ENCODE measurements at places on chromosomes 2 and 18. TPM values are rescaled to one million over a fixed set of nuclear protein-coding genes. Genes with fewer than 3 reads are reported as not detected.

GRCh38 chr18:76973520-76974266, 151.3 kb downstream of the ZNF236 start:
- no peaks in the 10 kb centered on the region for H3K4me1 ChIP-seq
- H3K4me3 ChIP-seq: no peak overlapping the region
- no peak overlapping the region for H3K27ac ChIP-seq
- no peaks in the 10 kb centered on the region for H3K36me3 ChIP-seq

DNA sequence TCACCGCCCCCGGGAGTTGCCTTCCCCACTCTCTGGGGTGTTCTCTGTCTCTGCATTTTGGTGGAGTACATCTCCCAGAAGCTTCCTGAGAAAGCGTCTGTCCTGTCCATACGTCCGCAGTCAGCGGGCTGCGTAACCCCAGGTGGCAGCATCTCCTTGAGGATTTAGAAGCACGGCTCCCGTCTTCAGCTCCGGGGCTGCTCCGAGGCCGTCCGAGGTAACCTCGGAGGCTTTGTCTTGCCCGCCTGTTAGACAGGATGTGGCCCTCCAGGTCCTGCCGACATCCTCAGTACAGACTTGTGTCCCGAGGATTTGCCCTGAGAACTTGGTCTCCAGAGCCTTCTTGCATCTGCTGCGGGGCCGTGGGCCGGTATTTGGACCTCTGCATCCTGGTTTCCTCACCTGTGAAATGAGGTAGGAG, 58.4 kb downstream of the CTDP1 start:
- no peaks in the 10 kb centered on the region for H3K36me3 ChIP-seq
- peak overlapping the region; percentile 80 for H3K27ac ChIP-seq
- peaks cover 4% of the 10 kb centered on the region for H3K4me1 ChIP-seq
- DNase-seq: no peak
- H3K4me3 ChIP-seq: no peak overlapping the region

- no peak for DNase-seq
- H3K4me1 ChIP-seq: no peaks in the 10 kb centered on the region
- peak overlapping the region; percentile 60 for H3K4me3 ChIP-seq
- no peak overlapping the region for H3K27ac ChIP-seq
- H3K27me3 ChIP-seq: no peaks in the 10 kb centered on the region
These were observed 31.5 kb downstream of the ACVR1C start for GRCh38 chr2:157596992-157597681.

GRCh38 chr2:133415210-133415876, 152.9 kb downstream of the NCKAP5 start:
- DNase-seq: no peak
- no peaks in the 10 kb centered on the region for H3K4me1 ChIP-seq
- H3K27me3 ChIP-seq: no peaks in the 10 kb centered on the region
- H3K36me3 ChIP-seq: no peaks in the 10 kb centered on the region
- H3K27ac ChIP-seq: no peak overlapping the region

GRCh38 chr2:162295009-162295408, 23.5 kb downstream of the IFIH1 start:
- no peaks in the 10 kb centered on the region for H3K27me3 ChIP-seq
- H3K36me3 ChIP-seq: peaks cover 6% of the 10 kb centered on the region
- H3K4me1 ChIP-seq: no peaks in the 10 kb centered on the region

DNA sequence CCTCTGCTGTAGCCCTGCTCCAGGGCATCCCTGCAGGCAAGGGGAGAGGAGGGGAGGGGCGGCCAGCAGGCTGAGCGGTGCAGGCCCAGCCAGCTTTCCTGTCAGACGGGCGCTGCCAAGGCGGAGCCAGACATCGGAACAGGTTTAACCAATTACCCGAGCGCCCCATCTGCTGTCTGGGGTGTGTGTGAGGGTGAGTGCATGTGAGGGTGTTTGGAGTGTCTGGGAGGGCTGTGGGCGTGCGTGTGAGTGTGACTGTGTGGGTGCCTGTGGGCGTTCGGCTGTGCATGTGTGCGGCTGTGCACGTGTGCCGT, 20.0 kb downstream of the EMX1 start:
- no peaks in the 10 kb centered on the region for H3K27me3 ChIP-seq
- H3K36me3 ChIP-seq: no peaks in the 10 kb centered on the region
- DNase-seq: no peak
- no peak overlapping the region for H3K27ac ChIP-seq
- no peak overlapping the region for H3K4me3 ChIP-seq

G6PC2 gene
- total RNA-seq: not detected
